ENCODE measurements at places on chromosomes 2 and 18. TPM values are rescaled to one million over a fixed set of nuclear protein-coding genes. Genes with fewer than 3 reads are reported as not detected.

The SCN2A gene
- not detected for total RNA-seq

The ABHD1 gene
- total RNA-seq = not detected

The SERPINB3 gene
- total RNA-seq = 19.2 TPM

The EN1 gene
- 19.3 TPM for total RNA-seq

The SLC5A7 gene
- not detected for total RNA-seq

The ACP1 gene
- 71.7 TPM for total RNA-seq

The C2orf72 gene
- total RNA-seq = 5.7 TPM

Measured in lower leg skin (tissue), 4 donors.